Activated CD4-positive, CD25-positive, alpha-beta regulatory T cell (primary cell): ENCODE measurements at places on chromosomes 6 and 20.

DNA sequence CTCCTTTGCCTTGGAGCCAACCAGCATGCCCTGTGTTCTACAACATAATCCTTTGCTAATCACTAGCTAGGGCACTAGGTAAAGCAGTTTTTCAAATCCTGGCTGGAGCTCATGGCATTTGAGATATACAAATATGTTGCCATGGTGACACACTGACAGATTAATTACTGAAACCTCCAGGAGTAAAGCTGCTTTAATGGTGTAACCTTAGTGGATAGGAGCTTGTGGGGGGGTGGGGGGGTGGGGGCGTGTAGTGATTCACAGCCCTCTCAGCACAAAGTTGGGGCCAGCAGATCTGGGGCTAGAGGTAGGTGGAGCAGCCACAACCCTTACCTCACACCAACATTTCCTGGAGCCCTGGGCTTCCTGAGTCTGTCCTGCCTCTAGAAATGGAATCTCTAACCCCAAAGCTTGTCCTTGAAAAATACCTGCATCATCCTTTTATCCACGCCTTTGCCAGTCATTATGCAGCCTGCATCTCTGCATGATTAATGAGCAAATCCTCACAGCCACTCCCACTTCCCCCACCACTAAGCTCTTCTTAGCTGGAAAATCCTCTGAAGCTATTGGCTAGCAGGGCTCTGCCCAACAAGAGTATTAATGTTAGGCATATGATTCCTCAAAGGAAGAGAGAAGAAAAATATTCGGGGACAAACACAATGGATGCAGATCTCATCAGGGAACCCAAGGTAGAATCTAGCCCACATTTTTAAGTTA is 84.5 kb upstream of the PRND start:
- DNase-seq = no peak

- no peak for DNase-seq
Observed at GRCh38 chr20:49185071-49185761, 2.9 kb downstream of the STAU1 start.

GRCh38 chr6:99613409-99613704 is 6.7 kb downstream of the PRDM13 start:
- no peak for DNase-seq

DNA sequence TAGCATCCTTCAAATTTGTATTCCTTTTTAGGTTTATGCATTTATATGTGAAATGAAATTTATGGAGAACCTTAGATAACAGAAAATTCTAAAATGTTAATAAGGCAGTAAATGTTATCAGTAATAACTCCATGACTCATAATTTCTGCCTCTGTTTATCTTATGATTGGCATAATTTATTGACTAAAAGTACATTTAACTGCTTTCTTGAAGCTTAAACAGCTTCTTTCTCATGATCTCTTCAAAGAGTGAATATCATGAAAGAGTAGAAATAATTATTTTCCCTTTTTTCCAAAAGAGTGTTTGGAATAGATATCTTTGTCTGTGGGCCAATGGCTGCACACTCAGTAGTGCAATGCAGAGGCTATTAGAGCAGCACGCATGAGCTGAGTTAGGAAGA is 91.3 kb downstream of the SHLD1 start:
- DNase-seq = no peak

DNA sequence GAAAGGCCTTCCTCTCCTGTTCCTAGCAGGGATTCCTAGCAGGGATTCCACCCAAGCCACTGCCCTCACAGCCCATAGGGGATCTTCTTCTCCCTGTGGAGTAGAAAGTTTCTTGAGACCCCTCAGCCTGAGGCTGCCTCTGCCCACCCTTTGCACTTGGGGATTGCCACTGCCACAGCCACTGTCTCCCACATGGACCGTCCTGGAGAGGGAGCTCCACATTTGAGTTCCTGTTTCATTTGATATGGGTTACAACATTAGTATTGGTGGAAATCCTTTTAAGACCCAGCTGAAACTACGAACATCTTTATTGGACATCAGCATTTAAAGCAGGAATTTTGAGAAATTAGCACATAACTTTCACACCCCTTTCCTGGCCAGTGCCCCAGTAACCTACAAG is 25.6 kb downstream of the HLA-G start:
- DNase-seq = no peak

GRCh38 chr6:154767003-154767723 is 33.9 kb downstream of the SCAF8 start:
- DNase-seq = no peak

DNA sequence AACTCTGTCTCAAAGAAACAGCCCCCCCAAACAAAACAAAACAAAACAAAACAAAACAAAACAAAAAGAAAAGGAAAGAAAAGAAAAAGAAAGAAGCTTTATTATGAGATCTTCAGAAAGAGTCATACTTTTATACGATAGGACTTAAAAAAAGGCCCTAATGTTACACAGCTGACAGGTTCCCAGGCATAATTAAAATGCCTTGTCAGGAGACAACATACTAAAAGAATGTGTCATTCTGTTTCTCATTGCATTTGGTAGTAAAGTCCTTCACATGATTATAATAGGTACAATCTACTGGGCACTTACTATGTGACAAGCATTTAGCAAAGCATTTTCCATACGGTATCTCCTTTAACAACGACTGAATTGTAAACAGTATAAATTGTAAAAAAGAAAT is 36.4 kb upstream of the RPN2 start:
- DNase-seq = no peak

- no peak for DNase-seq
Observed at GRCh38 chr20:46078954-46079353, 10.8 kb downstream of the NCOA5 start.

DNA sequence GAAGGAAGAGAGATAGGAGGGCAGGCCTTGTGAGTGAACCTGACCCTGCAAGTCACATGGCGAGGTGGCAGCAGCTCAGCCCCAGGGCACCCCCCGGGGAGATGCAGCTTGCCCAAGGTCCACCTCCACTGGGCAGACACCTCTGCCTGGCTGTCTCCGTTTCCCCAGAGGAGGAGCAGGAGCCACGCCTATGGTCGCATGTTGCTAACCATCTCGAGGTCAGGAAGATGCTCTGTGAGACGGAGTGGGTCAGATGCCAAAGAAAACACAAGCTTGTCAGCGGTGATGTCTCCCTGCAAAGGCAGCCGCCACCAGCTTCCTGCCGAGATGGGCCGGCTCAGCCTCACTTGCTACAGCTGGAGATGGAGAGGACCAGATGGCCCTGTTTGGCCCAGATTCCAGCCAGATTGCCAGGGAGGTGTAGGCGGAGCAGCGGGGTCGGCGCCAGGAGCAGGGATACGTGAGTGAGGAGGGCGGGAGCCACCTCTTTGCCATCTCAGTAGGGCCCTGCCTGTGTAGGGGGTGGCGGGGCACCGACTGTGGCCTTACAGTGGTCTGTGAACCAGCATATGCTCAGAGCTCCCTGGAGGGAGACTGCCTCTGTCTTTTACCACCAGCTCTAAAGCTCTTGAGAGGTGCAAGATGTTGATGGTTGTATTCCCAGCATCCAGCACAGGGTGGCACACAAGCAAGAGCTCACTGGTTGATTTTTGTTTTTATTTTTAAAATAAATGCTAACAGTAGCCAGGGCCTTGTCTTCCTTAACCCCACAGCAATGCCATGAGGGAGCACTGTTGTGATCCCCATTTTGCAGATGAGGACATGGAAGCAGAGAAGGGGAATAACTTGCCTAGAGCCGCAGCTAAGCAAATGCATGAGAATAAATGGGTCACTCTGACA is 42.9 kb upstream of the FAM83D start:
- no peak for DNase-seq

DNA sequence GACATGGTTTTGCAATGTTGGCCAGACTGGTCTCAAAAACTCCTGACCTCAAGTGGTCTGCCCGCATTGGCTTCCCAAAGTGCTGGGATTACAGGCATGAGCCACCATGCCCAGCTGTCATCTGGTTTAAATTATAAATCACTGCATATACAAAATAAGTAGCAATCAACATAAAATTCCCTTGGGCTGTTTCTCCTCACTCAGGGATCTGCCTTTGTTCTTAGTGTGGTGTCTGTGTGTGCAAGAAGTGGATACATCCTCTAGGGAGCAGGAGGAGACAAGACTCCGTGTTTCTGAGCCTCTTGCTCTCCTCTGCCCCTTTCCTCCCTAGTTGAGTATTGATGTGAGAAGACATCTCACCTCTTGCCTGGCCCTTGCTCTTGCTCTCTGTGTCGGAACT is 65.2 kb upstream of the ADGRF4 start:
- DNase-seq = no peak

DNA sequence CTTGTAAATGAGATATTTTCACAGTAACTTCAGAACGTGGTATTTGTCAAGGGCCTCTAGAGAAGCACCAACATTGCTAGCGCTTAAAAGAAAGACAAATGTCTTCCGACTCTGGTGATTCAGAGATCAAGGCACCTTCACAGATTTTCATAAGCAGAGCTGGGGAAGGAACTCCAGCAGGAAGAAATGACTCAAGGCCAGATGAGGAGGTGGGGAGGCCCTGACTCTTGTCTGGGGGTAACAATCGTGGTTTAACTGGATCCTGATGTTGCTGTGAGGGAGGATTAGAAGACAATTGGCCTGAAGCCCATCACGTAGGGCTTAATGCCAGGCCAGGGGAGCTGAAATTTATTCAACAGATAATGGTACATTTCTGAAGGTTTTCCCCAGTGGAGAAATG is 122.9 kb upstream of the QKI start:
- no peak for DNase-seq

DNA sequence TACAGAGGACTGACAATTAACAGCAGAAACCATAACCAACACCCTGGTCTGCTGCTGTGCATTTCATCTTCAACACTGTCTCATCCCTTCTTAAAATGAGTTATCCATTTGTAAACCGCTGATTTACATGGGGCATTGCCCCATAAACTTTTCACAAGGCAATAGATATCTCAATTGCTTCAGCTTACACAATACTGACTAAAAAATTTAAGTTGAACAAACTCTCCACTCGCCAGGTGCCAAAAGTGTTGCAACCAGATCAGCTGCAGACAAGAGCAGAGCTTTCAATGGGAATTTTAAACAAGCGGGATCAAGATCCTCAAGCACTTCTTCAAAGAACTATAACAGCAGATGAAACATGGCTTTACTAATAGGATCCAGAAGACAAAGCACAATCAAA is 183.0 kb downstream of the TASP1 start:
- DNase-seq = no peak

DNA sequence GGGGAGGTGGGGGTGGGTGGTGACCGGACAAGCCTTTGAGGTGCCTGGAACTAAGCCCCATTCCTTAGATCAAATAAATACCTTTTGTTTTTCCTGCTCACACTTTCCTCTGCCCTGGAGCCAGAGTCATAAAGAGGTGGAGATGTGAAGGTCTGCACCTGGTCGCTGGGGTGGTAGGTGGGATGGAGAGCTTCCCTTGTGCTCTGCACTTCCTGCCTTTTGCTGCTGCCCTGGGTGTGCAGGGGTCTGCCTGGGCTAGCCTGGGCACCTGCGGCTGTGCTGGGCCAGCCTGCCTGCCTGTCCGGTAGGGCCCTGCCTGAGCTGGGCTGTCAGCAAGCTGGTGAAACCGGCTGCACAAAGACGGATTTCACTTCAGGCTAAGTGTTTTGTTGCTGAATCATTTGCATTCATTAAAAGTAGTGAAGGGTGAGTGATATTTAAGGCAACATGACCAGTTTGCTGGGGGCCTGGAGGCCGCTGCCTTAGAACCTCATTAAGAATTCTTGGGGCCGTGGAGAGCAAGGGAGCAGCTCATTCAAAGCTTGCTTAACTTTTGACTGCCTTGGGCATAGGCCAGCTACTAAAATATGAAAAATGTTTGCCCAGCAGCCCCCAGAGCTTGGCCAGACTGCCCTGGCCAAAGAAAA is 20.5 kb downstream of the PTK7 start:
- DNase-seq = no peak

- DNase-seq = no peak
Observed at GRCh38 chr6:133553652-133554051, 312.5 kb downstream of the EYA4 start.

DNA sequence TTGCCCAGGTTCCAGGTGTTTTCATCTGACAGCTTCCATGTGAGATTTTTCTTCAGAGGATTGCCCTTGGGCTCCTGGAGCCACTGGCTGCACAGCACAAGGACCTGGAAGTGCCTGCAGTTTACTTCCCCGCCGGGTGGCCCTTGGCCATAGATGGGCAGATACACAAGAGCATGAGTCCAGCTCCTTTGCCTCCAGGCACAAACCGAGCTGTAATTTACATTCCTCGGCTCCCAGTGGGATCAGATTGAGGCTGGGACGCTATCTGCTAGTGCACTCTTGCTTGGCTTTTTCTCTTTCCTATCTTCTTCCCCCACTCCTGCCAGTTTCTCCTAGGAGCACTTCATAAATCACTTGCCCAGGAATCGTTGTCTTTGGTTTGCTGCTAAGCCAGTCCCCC is 85.4 kb upstream of the RALY start:
- no peak for DNase-seq

DNA sequence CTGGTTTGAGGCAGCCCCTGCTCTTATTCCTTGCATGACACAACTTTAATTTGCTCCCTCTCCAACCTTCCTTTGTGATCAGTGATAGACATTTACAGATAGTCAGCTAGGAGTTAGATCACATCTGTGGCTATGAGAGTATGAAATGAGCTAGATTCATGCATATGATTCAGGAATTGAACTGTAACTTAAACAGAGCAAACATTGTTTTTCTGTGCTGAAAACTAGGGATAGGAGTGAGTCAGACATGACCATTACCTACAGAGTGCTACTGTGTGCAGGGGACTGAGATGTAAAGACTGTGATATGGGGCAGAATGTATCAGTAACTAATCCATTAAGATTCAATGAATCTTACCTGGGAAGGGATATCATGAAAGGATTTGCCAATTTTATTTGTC is 279.4 kb upstream of the SPTLC3 start:
- no peak for DNase-seq

DNA sequence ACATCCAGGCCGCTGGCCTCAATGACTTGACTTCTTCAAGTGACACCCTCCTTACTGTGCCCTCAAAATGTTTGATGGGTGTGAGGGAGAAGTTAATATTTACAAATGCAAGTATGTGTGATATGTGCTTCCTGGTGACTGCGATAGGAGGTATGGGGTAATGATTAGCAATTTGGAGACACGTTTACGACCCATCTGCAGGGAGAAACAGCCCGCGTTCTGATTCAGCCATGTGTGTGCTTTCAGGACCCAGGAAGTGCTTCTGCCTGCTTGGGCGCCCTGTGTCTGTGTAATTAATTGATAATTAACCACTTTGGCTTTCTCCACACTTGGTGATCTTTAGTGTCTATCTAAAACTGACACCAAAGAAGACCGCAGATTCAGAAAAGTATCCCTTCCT is 25.0 kb downstream of the SIRPA start:
- DNase-seq = no peak

GRCh38 chr6:130527173-130527572 is 161.4 kb downstream of the TMEM200A start:
- DNase-seq = no peak

DNA sequence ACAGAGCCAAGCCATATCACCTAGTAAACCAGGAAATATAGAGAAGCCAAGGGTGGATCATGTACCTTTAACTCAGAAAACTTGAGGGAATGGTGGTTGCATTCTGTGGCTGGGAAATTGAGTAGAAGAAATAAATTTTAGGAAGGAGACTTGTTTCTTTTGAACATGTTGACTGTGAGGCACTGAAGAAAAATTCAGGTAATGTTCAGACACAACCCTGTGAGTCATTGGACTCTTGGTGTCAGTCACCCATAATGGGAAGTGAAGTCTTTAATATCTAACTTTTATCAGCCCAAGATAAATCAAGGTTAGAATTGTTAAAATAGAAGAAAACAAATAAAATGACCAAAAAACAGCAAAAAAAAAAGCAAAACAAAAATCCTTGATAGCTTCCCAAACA is 98.8 kb upstream of the GRIK2 start:
- DNase-seq = no peak
